ENCODE measurements at places on chromosomes 6 and 20.

DNA sequence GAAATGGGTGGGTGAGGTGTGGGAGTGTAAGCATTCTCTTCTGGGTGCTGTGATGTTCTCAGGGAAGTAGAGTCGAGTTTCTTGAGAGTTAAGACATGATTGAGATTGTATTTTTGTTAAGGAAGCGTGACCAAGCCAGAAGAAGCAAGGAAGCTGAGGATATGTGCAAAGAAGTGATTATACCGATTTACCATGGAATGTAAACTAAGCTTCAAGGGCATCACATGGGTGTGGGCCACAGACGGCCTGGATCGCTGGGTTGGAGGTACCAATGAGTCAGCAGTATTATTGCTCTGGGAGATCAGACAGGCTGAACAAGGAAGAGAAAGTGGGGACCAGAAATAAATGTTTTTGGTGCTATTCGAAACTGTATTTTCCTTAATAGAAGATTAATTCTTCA is 184.1 kb upstream of the GMDS start:
- DNase-seq = no peak

DNA sequence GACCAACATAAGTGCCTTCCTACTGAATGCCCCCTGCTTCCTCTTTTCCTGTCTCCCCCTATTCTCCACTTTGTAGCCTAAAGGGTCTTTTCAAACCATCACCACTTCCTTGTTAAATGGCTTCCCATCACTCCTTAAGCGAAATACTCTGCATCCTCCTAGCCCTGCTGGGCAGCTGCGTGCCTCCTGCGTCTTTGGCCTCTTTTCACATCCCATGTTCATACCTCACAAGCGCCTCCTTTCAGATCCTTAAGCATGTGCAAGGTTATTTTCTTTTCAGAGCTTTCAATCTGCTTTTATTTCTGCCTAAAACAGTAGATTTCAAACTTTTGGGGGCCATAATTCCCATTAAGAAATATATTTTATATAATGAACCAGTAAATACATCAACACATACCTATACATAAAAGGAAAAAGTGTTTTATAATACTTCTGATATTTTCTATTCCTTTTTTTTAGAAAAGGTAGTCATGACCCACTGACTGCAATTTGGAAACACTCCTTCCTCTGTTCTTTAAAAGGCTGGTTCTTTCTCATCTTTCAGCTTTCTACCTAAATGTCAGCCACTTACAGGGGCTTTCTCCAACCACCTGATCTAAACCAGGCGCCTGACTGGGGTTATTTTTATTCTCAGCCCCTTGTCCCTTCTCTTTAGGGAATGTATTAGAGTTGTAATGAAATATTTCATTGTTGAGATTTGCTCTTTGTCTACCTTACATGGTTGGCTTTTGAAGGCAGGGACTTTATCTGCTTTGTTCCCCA is 84.1 kb downstream of the PRDM1 start:
- no peak for DNase-seq

DNA sequence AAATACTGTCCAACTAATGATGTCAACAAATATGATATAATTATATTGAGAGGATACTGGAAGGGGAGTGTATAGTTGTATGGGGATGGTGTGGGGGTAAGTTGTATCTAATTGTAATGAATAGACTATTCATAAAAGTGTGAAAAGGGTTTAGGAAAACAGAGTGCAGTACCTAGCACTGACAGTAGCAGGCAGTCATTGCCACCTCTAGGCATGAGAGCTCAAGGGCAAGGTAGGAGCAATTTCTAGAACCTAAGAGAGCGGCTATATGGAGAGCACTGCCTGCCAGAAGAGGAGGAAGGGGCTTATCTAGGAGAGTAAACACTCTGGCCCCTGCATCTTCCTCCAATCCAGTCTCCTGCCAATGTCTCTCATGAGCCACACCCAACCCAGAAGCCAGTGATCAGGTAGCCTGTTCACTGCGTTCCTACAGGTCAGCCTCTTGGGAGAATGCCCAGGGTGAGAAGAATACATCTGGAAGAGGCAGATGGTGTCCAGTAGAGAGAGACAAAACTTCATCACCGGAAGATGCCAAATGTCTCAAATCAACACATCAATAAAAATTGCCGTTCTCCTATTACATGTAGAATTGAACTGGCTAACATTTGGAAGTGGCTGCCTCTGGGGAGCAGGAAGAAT is 200.0 kb downstream of the LY86 start:
- DNase-seq = no peak

GRCh38 chr6:149455031-149455732 is 29.6 kb downstream of the ZC3H12D start:
- DNase-seq = no peak

DNA sequence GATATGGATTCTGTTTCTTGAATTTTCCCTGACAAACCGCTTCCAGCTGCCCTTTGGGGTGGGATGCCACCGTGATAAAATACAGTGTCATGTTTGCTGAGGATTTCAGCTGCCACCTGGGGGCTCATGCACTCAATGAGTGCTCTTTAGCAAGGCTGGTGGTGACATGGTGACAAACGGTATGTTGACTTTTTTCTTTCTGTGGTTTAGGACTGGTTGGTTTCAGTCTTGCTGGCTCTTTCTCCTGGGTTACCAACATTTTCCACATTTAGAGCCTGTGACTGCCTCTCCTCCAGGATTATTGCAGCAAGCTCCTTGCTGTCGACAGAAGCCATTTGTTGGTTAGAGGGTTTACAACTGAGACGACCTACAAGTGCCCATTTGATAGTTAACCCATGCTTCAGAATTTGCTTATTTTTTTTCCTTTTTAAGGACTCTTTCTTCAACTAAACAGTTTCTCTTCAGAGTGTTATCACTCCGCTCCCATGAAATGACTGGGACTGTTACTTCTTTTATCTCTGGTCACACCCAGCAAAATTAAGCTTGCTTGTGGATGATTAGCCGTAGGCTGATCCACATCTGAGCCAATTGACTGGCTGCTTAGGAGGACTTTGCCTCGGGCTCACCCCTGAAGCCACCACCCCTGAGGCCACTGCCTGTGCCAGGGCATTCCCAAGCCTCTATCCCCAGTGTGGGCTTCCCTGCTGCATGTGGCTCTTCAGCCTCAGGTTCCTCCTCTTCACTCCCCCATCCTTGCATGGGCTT is 48.4 kb upstream of the CDYL start:
- DNase-seq = no peak

DNA sequence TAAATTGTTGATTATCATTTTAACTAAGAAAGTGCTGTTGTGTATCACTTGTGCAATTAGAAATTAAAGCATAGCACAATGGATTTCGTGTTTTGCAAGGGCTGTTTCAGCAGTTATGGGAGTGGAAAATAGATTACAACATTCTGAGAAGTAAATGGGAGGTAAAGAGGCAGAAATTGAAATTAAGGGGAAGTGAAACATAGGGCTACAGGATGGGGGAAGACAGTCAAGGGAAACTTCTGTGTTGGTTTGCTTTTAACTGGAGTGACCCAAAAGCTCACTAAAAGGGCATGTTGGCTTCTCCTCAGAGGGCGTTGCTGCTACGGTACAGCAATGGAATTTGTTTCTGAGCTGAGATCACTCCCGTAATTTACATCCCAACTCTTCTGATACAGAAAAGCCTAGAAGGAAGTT is 147.5 kb downstream of the BCAS1 start:
- DNase-seq = no peak

GRCh38 chr6:130632277-130632676 is 194.9 kb upstream of the SMLR1 start:
- no peak for DNase-seq

DNA sequence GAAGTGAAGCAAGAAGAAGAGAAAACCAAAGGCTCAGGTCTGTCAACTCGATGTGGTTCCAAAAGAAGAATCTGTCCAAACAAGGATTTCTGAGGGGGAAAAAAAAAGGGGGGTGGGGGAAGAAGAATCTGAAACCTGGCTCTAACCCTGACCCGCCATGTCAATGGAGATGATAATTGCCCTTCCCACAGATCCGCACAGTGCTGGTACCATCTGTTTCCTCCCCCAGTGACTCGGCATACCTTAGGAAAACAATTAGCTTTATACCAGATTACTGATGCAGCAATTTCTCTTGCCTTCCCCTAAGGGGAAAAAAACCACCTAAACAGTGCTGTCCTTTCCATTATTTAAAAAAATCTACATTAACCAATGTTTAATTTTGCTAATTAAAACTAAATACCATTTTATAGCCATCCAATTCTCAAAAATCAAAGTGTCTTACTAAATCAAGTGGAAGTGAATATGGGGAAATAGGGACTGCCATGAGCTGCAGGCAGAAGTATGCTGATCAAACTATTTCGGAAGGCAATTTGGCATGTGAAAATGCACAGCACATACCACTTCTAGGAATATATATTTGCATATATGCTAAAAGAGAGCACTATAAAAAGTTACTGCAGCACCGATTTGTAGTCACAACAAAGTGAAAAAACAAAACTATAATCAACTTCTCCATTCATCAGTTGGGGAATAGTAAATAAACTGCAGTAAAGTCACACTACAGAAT is 46.8 kb downstream of the MAP7 start:
- DNase-seq = no peak

DNA sequence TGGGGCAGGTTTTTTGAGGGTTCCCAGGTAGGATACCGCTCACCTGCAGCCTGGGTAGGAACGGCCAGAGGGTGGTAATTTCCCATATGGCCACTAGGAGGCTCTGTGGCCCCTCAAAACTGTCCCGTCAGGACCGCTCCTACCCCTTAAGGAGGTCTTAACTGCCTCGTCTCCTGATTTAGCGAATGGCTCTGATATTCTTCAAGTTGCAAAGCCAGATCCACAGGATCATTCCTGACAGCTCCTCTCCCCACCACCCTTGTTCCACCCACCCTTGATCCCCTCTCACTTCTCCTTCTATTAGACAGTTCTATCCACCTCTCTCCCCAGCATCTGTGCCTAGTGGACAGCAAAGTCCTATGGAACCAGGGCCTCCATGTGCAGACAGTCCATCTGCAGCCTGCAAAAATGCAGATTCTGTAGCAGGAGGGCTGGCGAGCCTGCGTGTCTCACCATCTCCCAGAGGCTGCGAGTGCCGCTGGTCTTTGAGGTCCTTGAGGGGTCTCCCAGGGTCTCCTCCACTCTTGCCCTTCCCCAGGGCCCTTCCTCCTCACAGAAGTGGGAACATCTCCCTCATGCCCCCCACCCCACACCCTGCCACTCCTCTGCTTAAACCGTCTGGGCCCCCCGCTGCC is 34.3 kb upstream of the ZBP1 start:
- no peak for DNase-seq

- no peak for DNase-seq
Measured at GRCh38 chr6:87049779-87050178, 45.1 kb downstream of the CGA start.

DNA sequence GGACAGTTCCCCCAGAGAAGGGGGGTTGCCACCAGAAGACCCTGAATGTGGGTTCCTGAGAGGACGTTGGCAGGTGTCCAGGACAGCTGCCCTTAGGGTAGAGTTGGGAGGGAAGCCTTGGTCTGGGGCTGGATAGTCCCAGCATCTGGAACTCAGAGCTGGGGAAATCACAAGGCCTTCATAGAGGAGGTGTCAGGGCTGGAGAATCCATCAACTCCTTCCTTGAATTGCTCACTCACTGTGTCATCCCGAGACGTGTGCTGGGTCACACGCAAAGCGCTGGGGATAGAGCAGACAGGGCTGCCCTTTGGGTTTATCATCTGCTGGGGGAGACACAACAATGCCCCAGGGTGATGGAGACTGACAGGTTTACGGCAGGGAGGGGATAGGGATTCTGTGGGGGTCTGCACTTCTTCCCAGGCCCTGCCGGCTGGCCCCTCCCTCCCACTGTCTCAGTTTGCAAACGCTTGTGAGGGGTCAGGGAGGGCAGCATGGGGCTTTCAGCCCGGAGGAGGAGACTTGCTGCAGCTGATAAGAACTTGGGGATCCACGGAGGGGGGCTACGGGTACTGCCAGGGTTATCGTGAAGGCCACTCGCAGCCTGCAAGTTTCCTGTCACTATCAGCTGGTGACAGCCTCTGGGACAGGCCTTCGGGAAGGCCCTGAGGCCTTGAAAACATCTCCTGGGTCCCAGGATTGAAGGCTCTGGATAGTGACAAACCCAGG is 18.6 kb downstream of the RBM38 start:
- DNase-seq = no peak

GRCh38 chr20:17612287-17612991 is 42.6 kb downstream of the DSTN start:
- no peak for DNase-seq

DNA sequence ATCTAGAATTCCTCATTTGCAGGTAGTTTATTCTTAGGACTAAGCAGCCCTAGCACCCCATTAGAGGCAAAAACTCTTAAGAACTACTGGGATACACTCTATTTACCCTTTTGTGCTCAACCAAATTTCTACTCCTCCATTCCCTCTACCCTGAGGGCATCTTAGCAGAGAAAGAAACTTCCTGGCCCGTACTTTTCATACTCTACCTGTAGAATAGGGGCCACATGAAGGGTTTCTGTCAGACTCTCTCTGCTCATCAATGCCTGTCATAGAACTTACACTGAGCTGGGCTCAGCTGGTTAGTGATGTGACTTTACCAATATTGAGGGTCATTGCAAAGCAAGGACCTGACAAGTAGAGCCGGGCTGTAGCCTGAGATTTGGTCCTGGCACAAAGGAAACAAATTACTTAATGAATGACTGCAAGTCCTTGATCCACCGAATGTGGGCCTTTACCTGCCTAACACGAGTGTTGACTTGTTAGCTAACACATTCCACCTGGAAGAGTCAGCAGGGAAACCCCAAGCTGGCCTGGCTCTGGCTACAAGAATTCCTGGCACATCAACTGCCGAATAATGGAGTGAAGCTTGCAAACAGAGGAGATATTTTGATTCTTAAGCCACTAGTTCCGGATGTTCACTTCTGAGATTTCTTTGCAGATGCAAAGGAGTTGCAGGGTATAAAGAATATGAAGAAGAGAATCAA is 280.5 kb upstream of the JAG1 start:
- no peak for DNase-seq

- DNase-seq = no peak
Measured at GRCh38 chr6:96330884-96331283, 190.7 kb upstream of the UFL1 start.

DNA sequence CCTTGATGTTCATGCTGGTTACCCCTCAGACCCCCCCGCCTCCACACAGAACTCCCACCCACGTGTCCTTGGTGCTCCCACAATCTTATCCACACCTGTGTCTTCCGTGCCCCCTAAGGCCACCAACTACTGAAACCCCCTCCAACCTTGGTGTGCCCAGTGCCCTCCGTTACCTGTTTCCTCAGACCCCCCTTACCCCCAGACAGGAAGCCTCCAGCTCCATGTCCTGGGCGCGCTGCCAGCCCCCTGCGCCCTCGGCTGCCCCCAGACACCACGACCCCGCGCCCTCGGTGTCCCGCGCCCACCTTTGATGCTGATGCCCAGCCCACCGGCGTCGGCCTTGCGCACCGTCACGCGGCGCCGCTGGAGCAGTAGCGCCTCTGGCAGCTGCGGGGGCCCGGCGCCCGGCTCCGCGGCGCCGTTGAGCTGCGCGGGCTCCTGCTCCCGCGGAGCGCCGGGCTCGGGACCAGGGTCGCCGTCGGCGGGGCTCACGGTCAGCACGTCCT is 504 bp downstream of the SNTA1 start:
- no peak for DNase-seq

- peak; percentile 84 for DNase-seq
Measured at GRCh38 chr6:21634582-21634981, 41.0 kb downstream of the SOX4 start.

All from SW 1271 (cell line).